ELR (cell line): ENCODE measurements at places on chromosomes 3 and 15.

DNA sequence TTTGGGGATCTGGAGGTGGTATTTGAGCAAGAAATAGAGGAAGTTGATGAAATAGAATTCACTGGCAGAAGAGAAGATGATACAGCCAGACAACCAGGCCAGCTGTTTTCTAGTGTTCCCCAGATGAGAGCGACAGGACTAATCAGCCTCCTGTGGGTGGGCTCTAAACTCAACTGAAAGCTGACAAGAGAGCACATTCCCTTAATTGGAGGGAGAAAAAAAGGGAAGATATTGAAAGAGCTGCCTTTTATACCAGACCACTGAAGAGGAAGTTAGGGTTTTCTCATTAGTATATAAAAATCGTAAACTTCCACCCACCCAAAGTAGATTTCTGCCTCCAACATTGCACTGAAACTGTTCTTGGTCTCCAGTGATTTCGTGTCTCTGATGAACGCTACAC is 6.5 kb upstream of the TM4SF19 start:
- DNase-seq, result no peak

DNA sequence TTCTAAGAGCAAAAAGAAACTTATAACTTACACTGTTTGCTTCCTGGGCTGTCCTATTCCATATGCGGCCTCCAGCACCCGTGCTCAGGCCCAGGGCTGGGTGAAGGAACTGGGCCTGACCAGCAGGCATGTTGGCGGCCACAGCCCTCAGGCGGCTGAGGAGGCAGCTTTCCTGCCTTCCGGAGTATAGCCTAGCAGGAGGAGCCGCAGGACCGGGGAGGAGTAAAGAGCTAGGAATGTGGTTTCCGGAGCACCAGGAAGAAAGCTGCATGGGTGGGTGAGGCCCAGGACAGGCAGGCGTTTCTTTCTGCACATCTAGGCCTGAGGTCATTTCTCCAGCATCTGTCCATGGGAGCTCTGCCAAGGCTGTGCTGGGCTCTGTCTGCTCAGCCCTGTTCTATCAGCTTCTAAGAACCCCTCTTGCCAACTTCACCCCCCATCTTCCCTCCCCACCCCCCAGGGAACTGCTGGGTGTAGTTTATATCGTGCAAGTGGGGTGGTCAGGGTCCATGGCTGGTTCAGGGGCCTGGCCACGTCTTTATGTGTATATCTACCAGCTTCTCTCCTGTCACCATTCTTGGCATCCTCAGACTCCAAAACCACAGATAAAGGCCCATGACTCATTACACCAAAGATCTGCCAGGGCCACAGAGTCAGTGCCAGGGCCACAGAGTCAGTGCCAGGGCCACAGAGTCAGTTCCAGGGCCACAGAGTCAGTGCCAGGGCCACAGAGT is 7.8 kb upstream of the KIF7 start:
- DNase-seq, result peak; percentile 95

DNA sequence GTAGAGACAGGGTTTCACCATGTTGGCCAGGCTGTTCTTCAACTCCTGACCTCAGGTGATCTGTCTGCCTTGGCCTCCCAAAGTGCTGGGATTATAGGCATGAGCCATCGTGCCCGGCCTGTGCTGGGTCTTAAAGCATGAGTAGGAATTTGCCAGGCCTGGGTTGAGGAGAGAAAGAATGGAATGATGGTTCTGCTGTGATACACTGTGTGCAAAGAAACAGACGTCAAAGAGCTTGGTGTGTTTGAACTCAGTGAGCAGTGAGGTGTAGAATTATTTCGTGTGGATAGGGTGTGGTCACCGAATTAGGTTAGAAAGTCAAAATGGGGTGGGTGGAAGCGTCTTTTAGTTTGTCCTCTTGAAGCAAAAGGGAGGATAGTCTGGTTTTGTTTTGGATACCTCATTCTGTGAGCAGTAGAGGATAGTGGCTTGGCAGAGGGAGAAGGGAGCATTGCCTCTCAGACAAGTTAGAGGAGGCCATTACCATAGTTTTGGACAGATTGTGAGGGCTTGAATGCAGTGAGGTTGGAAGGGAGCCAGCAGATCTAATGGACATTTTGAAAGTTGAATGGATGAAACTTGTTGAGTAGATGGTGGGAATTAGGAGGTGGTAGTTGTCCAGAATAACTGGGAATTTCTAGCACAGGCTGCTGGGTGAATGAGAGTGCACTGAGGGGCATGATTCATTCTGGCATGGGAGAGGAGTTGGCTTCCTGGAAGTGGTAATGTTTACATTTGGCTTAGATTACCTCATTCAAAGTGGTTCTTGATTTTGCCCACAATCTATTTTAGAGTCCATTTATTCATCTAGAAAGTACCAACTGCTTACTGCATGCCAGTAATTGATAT is 27.2 kb downstream of the AKAP13 start:
- DNase-seq, result peak; percentile 91

DNA sequence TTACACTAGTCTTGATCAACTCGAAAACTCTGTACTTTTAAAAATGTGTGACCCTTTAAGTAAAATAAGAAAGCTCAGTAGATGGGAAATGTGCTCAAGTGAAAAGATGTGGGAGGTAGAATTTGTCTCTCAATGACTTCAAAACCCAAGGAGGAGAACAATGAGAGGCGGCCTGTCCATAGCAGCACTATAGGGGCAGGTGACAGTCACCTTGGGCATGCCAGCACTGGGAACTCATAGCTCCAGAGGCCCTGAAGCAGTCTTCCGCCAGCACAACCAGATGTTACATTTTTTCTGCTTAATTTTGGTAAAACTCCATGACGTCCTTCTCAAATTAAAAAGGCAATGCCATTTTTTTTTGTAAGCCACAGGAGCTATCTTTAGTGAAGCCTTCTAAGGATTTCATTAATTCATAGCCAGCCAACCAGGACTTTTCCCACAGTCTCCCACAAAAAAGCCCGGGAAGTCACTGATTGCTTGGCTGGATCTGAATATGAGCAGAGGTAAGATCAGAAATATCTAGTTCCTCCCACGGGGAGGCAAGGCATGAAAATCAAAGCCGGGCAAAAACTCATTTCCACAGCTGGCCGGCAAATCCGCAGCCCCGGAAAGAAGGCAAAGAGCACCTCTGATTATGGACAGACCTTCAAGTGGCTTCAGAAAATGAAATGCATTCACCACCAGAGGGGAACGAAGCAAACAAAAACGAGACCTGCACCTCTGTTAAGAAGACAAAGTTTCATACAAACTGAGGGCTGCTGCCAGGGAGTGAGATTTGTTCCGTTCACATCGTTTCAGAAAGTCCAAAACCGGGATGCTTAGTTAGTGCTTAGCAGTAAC is 10.5 kb downstream of the IL17RD start:
- no peak for DNase-seq

- DNase-seq, result no peak
These were observed 22.8 kb downstream of the RTP3 start for GRCh38 chr3:46520531-46520930.

GRCh38 chr15:76398317-76399104 is 61.9 kb downstream of the ISL2 start:
- no peak for DNase-seq

DNA sequence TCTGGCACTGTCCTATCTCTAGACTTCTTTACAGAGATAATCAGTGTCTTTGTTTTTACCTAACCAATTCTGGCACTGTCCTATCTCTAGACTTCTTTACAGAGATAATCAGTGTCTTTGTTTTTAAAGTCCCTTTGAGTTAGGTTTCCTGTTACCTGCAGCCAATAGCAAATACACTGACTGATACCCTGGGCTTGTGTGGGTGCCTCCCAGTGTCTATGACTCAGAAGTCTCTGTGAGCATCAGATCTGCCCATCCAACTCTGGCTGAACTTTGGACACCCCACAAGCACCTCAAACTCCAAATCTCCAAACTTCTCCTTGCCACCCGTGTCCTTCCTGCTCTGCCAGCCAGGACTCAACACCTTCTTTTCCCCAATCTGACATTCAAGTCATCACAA is 30.4 kb downstream of the SLC41A3 start:
- peak; percentile 31 for DNase-seq

GRCh38 chr3:34152656-34153055 is 354.2 kb downstream of the PDCD6IP start:
- no peak for DNase-seq

DNA sequence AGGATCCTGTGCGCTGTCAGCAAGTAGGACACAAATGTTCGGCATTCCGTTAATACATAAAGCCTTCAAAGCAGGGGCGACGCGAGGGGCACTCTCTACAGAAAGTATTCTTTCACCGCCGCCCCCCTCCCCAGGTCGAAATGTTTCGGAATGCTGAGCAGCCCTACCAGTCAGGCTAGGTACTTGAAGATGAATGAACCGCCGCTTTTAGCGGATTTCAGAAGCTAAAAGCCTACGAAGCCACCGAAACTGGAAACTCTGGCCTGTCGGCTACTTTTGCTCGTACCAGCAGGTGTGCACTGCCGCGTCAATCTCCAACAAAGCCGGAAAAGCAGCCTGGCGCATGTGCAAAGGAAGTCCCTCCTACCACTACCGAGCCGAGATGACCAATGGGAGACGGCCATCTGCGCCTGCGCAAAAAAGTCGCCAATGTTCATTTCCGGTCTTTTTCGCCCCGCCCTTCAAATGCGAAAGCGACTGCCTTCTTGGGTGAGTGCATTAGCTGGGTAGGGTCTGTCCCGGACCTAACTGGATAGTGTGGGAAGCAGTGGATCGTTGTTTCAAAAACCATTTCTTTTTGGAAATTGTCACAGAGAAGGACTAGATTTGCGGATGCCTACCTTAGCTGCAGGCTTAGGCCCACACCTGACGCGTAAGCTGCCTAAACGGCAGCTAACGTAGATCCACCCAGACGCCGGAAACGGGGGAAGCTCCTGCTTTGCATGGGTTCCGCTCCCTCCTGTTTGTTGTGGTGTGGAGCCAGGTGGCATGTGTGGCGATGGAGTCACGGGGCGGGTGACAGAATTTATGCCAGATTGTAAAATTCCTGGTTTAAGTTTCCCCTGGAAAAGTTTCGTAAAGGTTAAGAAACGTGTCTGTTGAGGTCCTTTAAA is at the start of gene WDR5B:
Gene WDR5B, minus strand, starts transcription at position 301 of the 893 bp plus-strand sequence. CDS start 534 bp downstream, outside the sequence.
- DNase-seq, result peak; percentile 98

DNA sequence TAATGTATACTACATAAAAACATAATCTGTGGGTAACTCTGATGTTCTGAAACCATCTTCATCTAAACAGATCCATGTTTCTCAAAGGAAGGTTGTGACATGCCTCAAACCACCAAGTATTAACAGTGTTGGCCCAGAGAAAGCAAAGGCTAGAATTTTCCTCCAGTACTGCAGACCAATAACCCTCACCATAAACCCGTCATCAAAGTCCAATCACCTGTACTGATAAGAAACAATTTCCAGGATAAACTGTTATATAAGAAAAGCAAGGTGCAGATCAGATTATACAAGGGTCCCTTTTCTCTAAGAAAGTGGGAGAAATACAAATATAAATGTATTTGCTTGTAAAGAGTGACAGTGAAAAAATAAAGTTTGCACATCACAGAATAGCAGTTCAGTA is 32.3 kb downstream of the TBC1D2B start:
- DNase-seq, result no peak

GRCh38 chr3:134799393-134799792 is 4.3 kb downstream of the EPHB1 start:
- no peak for DNase-seq

DNA sequence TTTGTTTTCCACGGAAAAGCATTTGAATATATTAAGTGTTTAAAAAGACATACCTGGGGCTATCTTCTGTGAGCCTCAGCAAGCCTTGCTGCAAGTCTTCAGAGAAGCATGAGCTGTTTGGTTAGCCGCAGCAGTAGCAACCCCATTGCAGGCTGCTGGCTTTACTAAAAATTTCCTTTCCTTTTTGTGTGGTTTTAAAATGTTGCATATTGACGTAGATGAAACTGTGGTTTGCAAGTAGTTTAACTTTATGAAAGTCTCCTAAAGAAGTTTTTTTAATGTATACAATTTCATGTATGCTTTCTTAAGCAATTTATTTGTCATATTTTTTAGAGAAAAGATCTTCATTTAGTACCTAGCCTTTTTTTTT is at the start of gene GPR171:
Gene GPR171, minus strand, starts transcription at position 166 of the 370 bp plus-strand sequence. CDS start 3,830 bp downstream, outside the sequence.
- DNase-seq, result no peak

- no peak for DNase-seq
These were observed 184.9 kb downstream of the NR2F2 start for GRCh38 chr15:96515371-96515770.

DNA sequence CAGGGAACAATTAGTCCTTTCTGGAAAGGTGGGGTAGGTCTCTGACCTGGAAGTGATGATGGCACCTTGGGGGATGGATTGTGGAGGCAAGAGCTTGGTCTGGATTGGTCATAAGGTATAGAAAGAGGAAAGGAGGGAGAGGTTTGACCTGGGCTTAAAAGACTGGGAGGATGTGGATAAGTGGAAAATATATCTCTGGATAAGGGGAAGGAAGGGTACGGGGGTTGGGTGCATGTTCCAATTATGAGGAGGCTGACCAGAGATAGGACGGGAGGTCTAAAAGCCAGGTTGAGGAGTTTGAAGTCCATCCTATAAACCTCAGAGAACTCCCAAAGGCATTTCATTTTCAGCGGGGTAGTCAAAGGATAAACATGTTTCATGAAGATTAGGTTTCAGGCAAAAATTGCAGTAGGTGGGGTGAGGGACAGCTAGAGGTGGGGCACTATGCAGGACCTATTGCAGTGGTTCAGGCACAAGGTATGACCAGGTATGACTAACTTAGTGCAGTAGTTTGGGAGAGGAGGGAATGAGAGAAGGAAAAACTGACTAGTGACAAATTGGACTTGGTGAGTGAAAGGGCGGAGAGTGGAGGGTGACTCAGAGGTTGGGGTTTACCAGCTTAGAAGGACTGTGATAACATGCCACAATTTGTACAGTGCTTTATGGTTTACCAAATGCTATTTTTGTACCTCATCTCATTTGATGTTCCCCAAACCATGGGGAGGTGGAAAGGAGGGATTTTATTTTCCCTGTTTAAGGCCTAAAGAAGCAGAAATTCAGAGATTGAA is 10.7 kb downstream of the PDE8A start:
- peak; percentile 78 for DNase-seq

- DNase-seq, result peak; percentile 72
These were observed 20.6 kb upstream of the FBLN2 start for GRCh38 chr3:13528217-13528867.

- DNase-seq, result peak; percentile 97
These were observed 11.3 kb upstream of the C3orf52 start for GRCh38 chr3:112074616-112075497.

- DNase-seq, result peak; percentile 37
These were observed 27.0 kb downstream of the C2CD4B start for GRCh38 chr15:62138124-62138523.

- DNase-seq, result no peak
These were observed 230.4 kb upstream of the BHLHE40 start for GRCh38 chr3:4748701-4749378.

DNA sequence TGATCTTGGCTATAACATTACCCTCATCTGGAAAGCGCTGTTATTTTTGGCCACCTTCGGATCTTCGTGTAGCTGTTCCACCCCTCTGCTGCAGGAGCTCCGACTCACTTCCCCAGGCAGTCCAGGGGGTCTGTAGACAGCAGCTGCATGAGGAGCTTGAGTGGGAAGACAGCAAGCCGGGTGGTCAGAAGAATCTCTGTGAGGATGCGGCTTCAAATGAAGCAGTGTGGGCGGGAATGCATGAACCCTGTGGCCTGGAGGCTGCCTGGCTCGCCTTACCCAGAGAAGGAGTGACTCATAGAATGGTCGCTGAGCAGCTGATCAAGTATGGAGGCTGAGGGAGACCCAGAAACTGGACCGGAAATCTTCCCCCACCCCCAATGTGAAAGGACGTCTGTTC is 45.2 kb upstream of the NR2F2 start:
- peak; percentile 85 for DNase-seq
